ENCODE measurements at places on chromosomes 5 and 9. TPM values are rescaled to one million over a fixed set of nuclear protein-coding genes. Genes with fewer than 3 reads are reported as not detected.

Gene LMNB1
- total RNA-seq: 231 TPM

Gene EPB41L4B
- 12.9 TPM for total RNA-seq

Gene ANKRD18A
- 1.1 TPM for total RNA-seq

Gene CYLC2
- total RNA-seq: not detected

Gene NELFB
- total RNA-seq: 62.2 TPM

Gene ROR2
- 2.8 TPM for total RNA-seq

Gene SLC12A7
- total RNA-seq: 3.2 TPM

Gene IFNK
- total RNA-seq: not detected

Gene CCDC152
- total RNA-seq: 7.2 TPM

Gene FCN1
- not detected for total RNA-seq

Gene PCDHGC4
- total RNA-seq: 0.18 TPM

Gene TLN1
- 173 TPM for total RNA-seq

Gene NTRK2
- total RNA-seq: 0.29 TPM

Gene SLC25A2
- total RNA-seq: 1.8 TPM

Gene CNTNAP3B
- total RNA-seq: 11.8 TPM

Gene TRIM41
- 23.3 TPM for total RNA-seq
